Umbilical cord (tissue), 2 donors: ENCODE measurements at places on chromosomes 5 and 9. TPM values are rescaled to one million over a fixed set of nuclear protein-coding genes. Genes with fewer than 3 reads are reported as not detected.

- no peak for DNase-seq
Measured at GRCh38 chr5:139268364-139269202, 25.0 kb upstream of the MATR3 start.

PCDHAC2 gene
- total RNA-seq: 3.4 TPM

GRCh38 chr9:93575796-93576257 is 557 bp upstream of the PHF2 start:
- DNase-seq: peak; percentile 44

ZNG1A gene
- 99.0 TPM for total RNA-seq

- DNase-seq: no peak
Measured at GRCh38 chr5:1946122-1946677, 63.5 kb upstream of the IRX4 start.

LEAP2 gene
- total RNA-seq: 5.3 TPM

DNA sequence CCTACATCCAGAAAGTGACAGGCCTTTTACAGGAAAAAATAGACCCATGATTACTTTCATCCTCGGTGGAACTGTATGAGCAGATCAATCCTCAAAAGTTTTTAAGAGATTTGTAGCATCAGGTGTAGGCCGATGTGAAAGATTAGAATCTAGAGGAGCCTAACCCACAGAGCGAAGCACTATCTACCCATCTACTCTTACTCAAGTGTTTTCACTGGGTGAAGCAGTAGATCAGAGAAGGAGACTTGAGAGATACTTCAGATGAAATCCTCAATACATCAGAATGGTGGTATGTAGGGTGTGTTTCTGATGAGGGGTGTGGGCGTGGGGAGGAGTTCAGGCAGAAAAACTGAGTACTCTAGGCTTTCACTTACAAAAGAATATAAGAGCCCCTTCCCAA is 192.8 kb downstream of the FER start:
- DNase-seq: no peak

- no peak for DNase-seq
Measured at GRCh38 chr9:125409637-125410521, 148.3 kb downstream of the GAPVD1 start.

ISL1 gene
- 13.2 TPM for total RNA-seq

GRCh38 chr5:118894709-118895108 is 93.6 kb downstream of the DTWD2 start:
- DNase-seq: no peak

GRCh38 chr5:112316006-112316405 is 103.1 kb downstream of the EPB41L4A start:
- peak; percentile 51 for DNase-seq

GRCh38 chr5:101976933-101977332 is 319.2 kb downstream of the SLCO4C1 start:
- DNase-seq: peak; percentile 8

CDC25C gene
- total RNA-seq: 2.2 TPM

GRCh38 chr5:74556006-74556405 is 84.5 kb downstream of the ENC1 start:
- DNase-seq: no peak

GRCh38 chr9:14525856-14526255 is 167.4 kb downstream of the ZDHHC21 start:
- no peak for DNase-seq

GRCh38 chr5:150176745-150177477 is 10.3 kb downstream of the CDX1 start:
- no peak for DNase-seq

DNA sequence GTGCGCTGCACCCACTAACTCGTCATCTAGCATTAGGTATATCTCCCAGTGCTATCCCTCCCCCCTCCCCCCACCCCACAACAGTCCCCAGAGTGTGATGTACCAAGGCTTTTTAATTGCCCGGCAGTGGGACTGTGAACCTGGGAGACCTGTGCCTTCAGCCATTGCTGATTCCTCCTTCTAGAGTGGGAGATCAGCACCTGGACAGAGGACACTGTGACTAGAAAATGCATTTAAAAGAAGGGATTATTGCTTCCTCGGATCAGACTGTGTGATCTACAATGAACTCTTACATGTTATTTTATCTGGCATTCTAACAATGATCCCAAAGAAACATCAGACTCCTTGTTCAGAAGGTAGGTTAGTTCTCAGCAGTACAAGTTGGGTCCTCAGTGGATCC is 25.9 kb downstream of the CTSL start:
- no peak for DNase-seq

GNA14 gene
- total RNA-seq: 1.2 TPM

TLX3 gene
- total RNA-seq: not detected

DNA sequence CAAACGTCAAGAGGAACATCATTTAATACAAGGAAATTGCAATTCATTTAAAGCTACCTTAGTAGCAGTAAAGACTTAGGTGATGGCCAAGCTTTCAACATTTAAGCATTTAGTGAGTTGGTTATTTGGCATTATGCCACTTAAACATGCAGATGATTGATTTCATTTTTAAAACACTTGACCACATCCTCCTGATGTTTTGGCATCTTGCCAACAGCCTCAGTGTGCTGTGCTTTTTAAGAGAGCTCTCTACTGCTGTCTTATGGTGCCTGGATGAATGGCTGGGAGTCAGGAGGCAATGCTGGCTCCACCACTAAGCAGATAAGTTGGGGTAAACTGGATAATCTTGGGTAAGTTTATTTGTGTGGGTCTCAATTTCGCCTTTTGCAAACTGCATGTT is 364.5 kb downstream of the MAN2A1 start:
- peak; percentile 72 for DNase-seq

TAF11L5 gene
- total RNA-seq: 16.4 TPM

DNA sequence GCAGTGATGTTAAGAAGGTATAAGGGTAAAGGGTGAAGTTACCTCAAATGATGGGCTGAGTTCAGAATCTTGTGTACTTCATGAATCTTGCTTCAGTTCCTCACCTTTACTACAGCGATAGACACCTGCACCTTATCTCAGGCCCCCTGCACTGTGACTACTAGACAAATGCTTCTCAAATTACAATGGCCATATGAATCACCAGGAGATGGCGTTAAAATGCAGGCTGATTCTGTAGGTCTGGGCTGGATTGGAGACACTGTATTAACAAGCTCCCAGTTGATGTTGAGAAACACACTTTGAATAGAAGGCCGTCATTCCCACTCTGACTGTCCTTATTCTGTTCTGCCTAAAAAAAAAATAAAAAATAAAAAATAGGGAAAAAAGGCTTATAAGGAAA is 29.8 kb downstream of the TARS1 start:
- DNase-seq: no peak

GRCh38 chr5:176407456-176408251 is 8.7 kb downstream of the CLTB start:
- peak; percentile 44 for DNase-seq

DNA sequence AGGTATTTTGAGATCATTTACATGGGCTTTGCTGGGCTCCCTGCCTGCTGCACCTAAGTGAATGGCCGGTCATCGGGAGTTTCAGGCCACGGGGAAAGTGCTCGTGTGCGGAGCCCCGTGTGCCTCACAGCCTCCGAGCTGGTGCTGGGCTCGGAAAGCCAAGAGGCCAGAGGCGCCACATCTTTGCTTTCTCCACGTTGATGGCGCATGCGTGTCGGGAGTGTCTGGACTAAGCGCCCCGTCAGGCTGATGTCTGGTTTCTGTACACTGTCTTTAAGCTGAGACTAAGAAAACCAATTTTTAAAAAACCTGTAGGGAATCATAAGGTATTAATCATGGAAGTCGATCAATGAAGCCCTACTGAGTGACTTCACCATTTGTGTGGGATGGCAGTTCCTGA is 69.1 kb downstream of the OTULIN start:
- no peak for DNase-seq

- DNase-seq: peak; percentile 72
Measured at GRCh38 chr5:120464627-120465435, 731 bp downstream of the PRR16 start.

- DNase-seq: no peak
Measured at GRCh38 chr5:157456301-157456700, 3.7 kb upstream of the NIPAL4 start.

MAML1 gene
- 11.8 TPM for total RNA-seq

GRCh38 chr9:109751253-109751652 is 28.7 kb upstream of the PALM2AKAP2 start:
- DNase-seq: no peak

- DNase-seq: no peak
Measured at GRCh38 chr5:180103487-180104167, 32.1 kb upstream of the RNF130 start.

DNA sequence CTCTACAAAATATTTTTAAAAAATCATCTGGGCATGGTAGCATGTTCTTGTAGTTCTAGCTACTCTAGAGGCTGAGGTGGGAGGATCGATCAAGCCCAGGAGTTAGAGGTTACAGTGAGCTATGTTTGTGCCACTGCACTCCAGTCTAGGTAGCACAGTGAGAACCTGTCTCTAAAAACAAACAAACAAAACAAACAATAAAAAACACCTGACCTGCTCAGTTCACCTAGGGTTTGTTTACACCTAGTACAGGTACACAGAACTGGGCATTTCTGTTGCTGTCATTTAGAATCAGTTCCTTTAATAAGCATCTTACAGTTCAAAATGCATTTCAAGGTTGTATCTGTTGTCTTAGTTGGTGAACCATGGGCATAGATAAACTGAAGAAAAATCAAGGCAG is 95.3 kb downstream of the MEGF10 start:
- DNase-seq: no peak

DNA sequence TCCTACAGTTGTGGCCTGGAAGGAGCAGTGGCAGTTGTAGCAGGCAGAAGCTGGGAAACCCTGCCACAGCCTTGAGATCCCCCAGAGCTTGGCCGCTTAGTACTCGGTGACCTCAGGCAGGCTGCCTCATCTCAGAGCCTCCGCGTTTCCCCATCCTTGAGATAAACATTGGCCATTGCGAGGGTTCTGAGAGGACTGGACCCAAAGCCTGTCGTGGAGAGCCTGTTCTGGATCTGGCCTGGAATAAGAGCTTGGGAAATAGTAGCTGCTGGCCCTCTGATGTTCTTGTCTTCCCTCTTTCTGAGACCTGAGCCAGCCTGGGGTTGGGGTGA is 1.3 kb downstream of the MIGA2 start:
- no peak for DNase-seq

GRCh38 chr9:21995666-21996398 is 1.2 kb downstream of the CDKN2B-AS1 start:
- peak; percentile 33 for DNase-seq

DNA sequence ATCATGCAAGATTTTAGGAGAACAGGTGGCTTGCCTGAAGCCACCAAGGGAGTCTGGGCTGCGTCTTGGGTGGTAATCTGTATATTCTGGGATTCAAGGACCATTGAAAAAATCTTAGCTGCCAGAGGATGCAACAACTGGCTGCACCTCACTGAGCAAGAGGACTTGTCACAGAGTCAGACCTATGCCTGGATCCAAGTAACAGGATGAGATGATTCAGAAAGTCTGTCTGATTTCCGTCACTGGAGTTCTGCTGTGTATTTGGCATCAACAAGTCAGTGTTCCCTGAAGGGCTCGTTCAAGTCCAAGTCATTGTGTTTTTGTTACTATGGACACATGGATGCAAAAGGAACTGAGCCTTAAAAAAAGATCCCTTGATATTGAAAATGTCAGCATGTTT is 37.8 kb upstream of the CARTPT start:
- no peak for DNase-seq

GRCh38 chr5:101370181-101370580 is 467.1 kb upstream of the ST8SIA4 start:
- no peak for DNase-seq

DNA sequence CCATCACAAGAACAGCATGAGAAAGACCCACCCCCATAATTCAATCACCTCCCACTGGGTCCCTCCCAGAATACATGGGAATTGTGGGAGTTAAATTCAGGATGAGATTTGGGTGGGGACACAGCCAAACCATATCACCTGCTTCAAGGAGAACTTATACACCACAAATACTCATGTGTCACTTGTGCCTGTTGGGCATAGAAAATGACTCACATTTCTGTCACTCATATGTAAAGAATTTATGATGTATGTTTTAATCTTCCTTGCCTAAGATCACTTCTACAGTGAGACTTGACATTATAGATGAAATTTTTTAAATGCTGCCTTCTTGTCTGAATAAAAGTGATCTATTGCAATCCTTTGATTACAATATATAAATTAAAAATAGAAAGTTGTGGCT is 23.0 kb upstream of the PRDM6 start:
- DNase-seq: no peak

GRCh38 chr5:161498531-161498930 is 48.0 kb downstream of the GABRB2 start:
- no peak for DNase-seq

DNA sequence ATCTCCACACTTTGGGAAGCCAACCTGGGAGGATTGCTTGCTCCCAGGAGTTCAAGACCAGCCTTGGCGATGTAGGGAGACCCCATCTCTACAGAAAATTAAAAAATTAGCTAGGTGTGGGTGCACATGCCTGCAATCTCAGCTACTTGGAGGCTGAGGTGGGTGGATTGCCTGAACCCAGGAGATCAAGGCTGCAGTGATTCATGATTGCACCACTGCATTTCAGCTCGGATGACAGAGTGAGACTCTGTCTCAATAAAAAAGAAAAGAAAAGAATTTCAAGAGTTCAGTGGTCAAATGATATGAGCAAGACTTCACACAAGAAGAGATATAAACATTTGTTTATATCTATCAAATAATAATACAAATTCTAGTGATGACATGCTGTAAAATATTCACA is 23.0 kb upstream of the MTAP start:
- DNase-seq: no peak

- DNase-seq: peak; percentile 73
Measured at GRCh38 chr5:151115272-151115905, 34.6 kb upstream of the TNIP1 start.

RASEF gene
- 5.5 TPM for total RNA-seq

DNA sequence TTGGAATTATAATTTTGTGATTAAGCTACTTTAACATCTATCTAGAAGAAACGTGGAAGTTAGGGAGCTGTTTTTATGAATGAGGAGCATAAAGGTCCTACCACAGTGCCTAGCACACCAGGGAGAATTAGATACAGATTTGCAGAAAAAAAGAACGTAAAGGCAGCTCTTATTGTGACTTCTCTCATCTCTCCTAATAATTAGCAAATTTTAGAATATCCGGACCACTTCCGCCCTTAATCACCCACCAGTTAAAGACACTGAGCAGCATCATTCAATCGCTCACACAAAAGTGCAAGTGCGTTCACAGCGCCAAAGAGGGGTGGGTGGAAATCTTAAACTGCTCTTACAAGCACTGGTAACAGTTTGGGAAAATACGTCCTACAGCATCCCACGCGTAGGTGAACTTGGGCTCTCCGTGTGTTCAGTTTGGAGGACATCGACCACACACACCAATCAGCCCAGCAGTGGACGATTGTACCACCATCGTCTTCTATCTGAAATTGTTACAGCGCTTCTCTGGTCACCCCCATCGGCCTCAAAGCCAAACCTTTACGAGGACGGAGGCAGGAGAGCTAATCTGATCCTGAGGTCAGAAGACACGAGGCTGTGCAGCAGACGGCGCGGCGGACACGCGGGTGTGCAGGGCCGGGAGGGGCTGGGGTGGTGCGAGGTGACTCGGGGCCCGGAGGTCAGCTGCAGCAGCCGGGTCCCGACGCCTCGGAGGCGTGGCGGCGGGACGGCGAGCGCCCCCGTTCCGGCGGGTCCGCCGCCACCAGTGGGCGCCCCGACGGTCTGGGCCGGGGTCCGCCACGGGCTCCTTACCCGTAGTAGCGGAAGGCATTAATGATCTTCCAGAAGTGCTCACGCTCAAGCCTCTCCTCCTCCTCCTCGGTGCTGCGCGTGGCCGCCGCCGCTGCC is 646 bp downstream of the CARNMT1 start:
- peak; percentile 57 for DNase-seq
